GM12878 (cell line): ENCODE measurements at places on chromosomes 7 and 10. TPM values are rescaled to one million over a fixed set of nuclear protein-coding genes. Genes with fewer than 3 reads are reported as not detected.
A peak's percentile ranks its signal among the peaks of the same experiment; 100 is the strongest.

DNA sequence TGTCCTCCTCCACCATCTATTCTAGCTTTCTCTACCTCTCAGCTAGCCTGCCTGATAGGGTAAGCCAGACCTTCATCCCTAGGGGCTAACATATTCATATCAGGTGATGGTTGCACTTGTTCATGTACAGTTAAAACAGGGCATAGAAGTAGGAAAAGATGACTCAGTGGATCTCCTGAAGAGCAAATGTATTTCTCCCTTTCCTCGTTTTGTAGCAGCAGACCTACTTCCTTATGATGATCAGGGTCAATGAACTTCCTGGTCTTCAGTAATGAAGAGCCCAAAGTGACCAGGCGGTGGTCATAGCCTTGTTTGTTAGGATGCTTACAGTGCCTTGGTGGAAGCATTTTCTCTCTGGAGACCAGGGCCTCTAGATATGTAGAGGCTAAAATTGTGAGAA lies 6.3 kb downstream of the LIPJ start:
- H3K4me1 ChIP-seq: peaks cover 5% of the 10 kb centered on the region; the same call in 1 of the 2 replicates
- H3K27ac ChIP-seq: no peak overlapping the region
- no peak overlapping the region for H3K4me3 ChIP-seq
- no peaks in the 10 kb centered on the region for H3K27me3 ChIP-seq
- no peaks in the 10 kb centered on the region for H3K36me3 ChIP-seq

DNA sequence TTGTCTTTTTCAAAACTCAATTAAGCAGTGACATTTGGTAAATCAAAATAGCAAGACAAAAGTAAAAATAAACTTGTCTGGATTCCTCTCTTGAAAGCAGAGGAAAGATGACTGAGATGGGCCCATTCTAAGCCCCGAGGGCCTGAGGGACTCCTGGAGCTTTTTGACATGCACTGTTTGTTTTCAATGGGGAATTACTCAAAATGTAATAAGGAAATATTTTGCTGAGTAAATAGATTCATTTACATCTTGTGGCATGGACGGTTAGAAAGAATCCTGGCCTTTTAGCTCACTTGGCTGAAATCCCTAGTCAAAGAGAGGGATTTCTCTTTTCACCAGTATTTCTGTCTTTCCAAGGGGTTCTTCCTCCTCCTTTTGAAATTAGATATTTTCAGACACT lies 108.0 kb downstream of the MKX start:
- H3K27ac ChIP-seq: no peak overlapping the region
- H3K4me1 ChIP-seq: no peaks in the 10 kb centered on the region
- no peaks in the 10 kb centered on the region for H3K36me3 ChIP-seq
- no peak for DNase-seq

- H3K36me3 ChIP-seq: no peaks in the 10 kb centered on the region
- H3K4me3 ChIP-seq: no peak overlapping the region
- no peak overlapping the region for H3K27ac ChIP-seq
- H3K27me3 ChIP-seq: no peaks in the 10 kb centered on the region
- no peak for DNase-seq
- no peaks in the 10 kb centered on the region for H3K4me1 ChIP-seq
Observed at GRCh38 chr7:5177060-5177459, 13.0 kb upstream of the WIPI2 start.

DNA sequence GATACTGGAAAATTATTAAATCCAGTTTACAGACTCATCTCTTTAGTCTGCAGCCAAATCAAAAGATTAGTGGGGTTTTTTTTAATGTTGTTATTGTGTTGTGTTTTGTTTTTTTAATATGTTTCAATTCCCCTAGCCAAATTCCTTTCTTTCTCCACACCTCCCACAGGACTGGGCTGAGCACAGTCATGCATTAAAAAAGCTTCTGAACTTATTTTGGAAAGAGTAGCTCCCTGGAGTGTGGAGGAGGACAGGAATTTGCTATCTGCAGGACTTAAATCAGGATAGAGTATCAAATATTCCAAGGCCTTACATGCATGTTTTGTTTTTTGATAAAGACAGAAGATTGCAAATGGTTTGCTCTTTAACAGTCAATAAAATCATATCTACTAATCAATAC lies 90.7 kb downstream of the GNAI1 start:
- no peaks in the 10 kb centered on the region for H3K27me3 ChIP-seq
- no peaks in the 10 kb centered on the region for H3K36me3 ChIP-seq
- no peak overlapping the region for H3K27ac ChIP-seq
- no peak for DNase-seq
- H3K4me1 ChIP-seq: no peaks in the 10 kb centered on the region
- H3K4me3 ChIP-seq: no peak overlapping the region

GRCh38 chr10:623477-624311 lies 65.8 kb downstream of the DIP2C start:
- DNase-seq: no peak
- H3K27ac ChIP-seq: no peak overlapping the region
- peaks cover 6% of the 10 kb centered on the region; the same call in 1 of the 2 replicates for H3K4me1 ChIP-seq
- no peak overlapping the region for H3K4me3 ChIP-seq
- no peaks in the 10 kb centered on the region for H3K36me3 ChIP-seq
- H3K27me3 ChIP-seq: no peaks in the 10 kb centered on the region; the same call in 1 of the 2 replicates

DNA sequence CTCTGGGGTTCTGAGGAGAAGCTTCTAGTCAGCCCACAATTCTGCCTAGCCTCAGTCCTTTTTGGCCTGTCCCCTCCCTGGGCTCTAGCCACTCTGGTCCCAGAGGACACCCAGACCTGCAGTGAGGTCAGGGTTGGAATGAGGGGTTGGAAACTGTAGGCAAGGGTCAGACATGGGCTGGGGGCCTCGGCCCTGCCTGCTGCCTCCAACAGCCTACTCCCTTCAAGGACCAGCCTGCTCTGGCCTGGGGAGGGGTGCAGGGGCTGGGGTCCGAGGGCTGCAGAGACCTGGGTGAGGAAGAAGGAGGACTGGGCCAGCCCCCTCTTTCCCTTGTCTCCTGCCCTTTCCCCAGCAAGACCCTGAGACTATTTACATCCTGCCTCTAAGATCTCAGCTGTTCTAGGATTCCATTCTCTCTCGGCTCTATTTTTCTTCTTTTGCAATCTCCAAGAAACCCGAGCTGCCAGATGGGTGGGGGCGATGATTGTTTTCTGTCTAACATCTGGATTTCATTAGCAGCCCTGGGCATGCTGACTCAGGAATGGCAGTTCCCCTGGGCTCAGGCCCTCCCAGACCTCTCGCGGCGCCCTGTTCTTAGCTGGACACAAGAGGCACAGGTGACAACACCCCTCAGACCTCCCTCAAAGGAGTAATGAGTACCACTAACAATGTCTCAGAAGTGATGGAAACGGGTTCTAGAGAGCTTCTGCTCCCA lies 23.1 kb downstream of the ZCCHC24 start:
- DNase-seq: no peak
- H3K4me1 ChIP-seq: no peaks in the 10 kb centered on the region
- no peaks in the 10 kb centered on the region for H3K36me3 ChIP-seq
- H3K4me3 ChIP-seq: no peak overlapping the region
- no peaks in the 10 kb centered on the region; the same call in 1 of the 2 replicates for H3K27me3 ChIP-seq
- no peak overlapping the region for H3K27ac ChIP-seq

GRCh38 chr10:59880971-59881510 lies 25.3 kb downstream of the CCDC6 start:
- peak overlapping the region; percentile 77 for H3K27ac ChIP-seq
- H3K36me3 ChIP-seq: no peaks in the 10 kb centered on the region
- peaks cover 45% of the 10 kb centered on the region for H3K4me1 ChIP-seq
- H3K27me3 ChIP-seq: no peaks in the 10 kb centered on the region

DNA sequence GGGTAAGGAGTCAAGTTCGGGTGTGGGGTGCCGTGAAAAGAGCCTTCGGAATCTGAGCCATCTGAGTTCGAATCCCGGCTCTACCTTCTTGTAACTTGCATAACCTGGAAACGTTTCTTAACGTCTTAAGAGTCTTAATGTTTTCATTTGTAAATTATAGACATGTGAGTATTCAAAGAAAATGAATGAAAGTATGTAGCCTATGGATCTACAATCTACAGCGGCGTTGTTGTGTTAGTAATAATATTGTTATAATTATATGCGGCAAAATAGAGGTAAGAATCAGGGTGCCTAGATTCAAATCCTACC lies 559 bp downstream of the VTI1A start:
- no peak for DNase-seq
- H3K27me3 ChIP-seq: no peaks in the 10 kb centered on the region
- peaks cover 8% of the 10 kb centered on the region for H3K4me1 ChIP-seq
- no peaks in the 10 kb centered on the region; the same call in 1 of the 2 replicates for H3K36me3 ChIP-seq

DNA sequence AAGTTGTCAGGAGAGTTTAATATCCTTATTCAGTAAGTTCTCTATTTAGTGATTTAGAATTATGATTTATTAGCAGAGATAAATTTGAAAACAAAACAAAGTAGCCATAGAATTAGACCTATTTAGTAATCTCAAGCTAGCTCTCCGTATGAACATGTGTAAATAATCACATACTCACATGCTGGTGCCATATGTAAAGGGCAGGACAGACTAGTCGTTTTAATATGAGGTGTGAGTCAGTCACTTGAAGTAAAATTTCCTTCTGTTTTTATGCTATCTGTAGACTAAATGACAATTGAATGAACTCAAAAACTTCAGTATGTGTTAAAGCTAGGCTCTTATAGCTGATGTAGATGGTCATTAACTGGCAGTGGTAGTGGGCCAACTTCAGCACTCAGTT lies 67.1 kb downstream of the WAC start:
- peaks cover 3% of the 10 kb centered on the region; the same call in 1 of the 2 replicates for H3K36me3 ChIP-seq
- no peaks in the 10 kb centered on the region for H3K4me1 ChIP-seq
- no peak for DNase-seq
- H3K27ac ChIP-seq: no peak overlapping the region
- no peak overlapping the region for H3K4me3 ChIP-seq
- no peaks in the 10 kb centered on the region for H3K27me3 ChIP-seq

DNA sequence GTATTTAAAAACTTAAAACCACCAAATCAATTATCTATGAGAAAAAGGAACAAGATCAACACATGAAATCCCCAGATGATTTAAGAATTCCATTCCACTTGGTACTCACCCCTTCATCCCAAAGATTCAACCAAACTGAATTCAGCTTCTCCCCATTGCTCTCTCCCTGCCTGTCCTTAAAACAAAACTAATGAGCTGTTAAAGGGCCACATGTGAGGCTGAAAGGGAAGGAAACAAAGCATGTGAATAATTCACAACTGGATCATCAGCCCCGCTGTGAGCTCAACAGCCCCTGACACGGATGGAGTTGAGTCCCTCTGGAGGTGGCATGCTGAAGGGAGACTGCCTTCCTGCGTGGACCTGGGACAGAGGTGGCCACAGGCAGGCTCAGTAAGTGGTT lies 32.9 kb downstream of the VOPP1 start:
- H3K4me1 ChIP-seq: peaks cover 52% of the 10 kb centered on the region
- DNase-seq: no peak
- peak overlapping the region; percentile 68 for H3K27ac ChIP-seq
- H3K36me3 ChIP-seq: peaks cover 20% of the 10 kb centered on the region
- H3K27me3 ChIP-seq: no peaks in the 10 kb centered on the region

DNA sequence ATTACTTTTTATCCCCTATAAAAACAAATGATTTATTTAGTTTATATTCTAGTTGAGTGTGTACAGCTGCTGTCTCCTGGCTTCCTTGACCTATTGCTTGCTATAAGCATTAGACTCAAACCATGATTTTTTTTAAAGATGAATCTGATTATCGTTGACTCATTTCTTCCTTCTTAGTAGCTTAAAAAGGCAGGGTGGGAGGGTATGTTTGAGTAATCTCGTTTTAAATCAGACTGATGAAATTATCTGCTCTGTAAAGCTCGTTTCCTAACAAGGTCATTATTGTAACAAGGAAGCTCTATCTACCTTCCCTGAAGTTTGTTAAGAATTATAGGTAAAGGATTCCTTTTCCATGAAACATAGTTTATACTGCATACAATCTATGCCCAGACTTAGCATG lies 276.3 kb upstream of the KCND2 start:
- H3K27me3 ChIP-seq: no peaks in the 10 kb centered on the region
- no peak for DNase-seq
- H3K27ac ChIP-seq: no peak overlapping the region
- no peaks in the 10 kb centered on the region for H3K36me3 ChIP-seq
- H3K4me1 ChIP-seq: no peaks in the 10 kb centered on the region
- H3K4me3 ChIP-seq: no peak overlapping the region

DNA sequence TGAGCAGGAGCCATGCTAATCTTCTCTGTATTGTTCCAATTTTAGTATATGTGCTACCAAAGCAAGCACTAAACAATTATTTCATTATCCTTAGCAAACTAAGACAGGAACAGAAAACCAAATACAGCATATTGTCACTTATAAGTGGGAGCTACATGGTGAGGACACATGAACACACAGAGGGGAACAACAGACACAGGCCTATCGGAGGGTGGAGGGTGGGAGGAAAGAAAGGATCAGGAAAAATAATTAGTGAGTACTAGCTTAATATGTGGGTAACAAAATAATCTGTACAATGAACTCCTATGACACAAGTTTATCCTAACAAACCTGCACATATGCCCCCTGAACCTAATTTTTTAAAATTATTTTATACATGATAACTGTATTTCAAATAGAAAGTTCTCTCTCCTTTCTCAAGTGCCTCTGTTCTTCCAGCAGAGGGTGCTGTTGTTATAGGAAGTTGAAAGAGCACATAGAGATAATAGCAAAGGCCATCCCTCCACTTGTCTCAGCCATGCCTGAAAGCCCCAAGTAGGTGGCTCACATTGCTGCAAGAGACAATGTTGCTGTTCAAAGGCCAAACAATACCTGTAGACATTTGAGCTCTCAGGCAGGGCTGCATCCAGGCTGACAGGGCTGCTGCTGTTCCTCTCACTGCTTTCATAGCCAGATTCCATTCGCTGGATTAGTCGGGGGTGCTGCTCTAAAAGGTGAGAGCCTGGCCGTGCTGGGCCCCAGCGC lies 33.4 kb upstream of the PPP3CB start:
- no peak overlapping the region for H3K4me3 ChIP-seq
- H3K27ac ChIP-seq: no peak overlapping the region
- no peaks in the 10 kb centered on the region for H3K27me3 ChIP-seq

GRCh38 chr10:120161111-120161510 lies 268.6 kb downstream of the SEC23IP start:
- H3K27me3 ChIP-seq: no peaks in the 10 kb centered on the region
- no peaks in the 10 kb centered on the region for H3K4me1 ChIP-seq
- no peaks in the 10 kb centered on the region for H3K36me3 ChIP-seq
- no peak overlapping the region for H3K27ac ChIP-seq
- peak; percentile 47 for DNase-seq

GRCh38 chr7:139777133-139777891 lies 486 bp downstream of the HIPK2 start:
- peaks cover 22% of the 10 kb centered on the region for H3K4me1 ChIP-seq
- no peak for DNase-seq
- H3K27me3 ChIP-seq: peaks cover 10% of the 10 kb centered on the region; the same call in 1 of the 2 replicates
- H3K4me3 ChIP-seq: peak overlapping the region; percentile 99
- no peaks in the 10 kb centered on the region for H3K36me3 ChIP-seq

DNA sequence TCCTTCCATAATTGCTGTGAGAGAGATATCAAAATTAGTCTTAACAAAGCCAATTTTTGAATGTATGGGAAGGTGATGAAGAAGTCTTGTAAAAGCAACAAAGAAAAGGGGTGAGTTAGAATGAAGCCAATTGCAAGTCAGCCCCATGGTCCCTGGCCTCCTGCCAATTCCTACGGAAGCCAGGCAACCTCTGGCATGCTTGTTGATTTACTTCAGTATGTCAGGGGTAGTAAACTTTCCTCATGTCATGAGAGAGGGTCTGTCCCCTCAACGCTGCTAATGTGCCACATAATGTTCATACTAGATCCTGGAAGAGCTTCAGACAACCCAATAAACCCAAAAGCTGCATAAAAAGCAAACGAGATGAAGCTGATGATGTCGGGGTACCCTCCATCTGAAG lies 159.1 kb upstream of the YAE1 start:
- H3K36me3 ChIP-seq: no peaks in the 10 kb centered on the region
- no peaks in the 10 kb centered on the region for H3K4me1 ChIP-seq
- no peak for DNase-seq
- no peak overlapping the region for H3K4me3 ChIP-seq
- H3K27ac ChIP-seq: no peak overlapping the region
- no peaks in the 10 kb centered on the region for H3K27me3 ChIP-seq

The GPER1 gene
- 6.3 and 7.7 TPM in 2 replicates for total RNA-seq

The C10orf62 gene
- not detected in 2 replicates for total RNA-seq

The SEC24C gene
- total RNA-seq: 91.7 and 99.9 TPM in 2 replicates

The VGF gene
- total RNA-seq: 0.11 and 0.23 TPM in 2 replicates

The NPY4R2 gene
- total RNA-seq: not detected in 2 replicates

The CBLL1 gene
- 26.2 and 28.3 TPM in 2 replicates for total RNA-seq
